ENCODE measurements at places on chromosomes 6 and 20.

DNA sequence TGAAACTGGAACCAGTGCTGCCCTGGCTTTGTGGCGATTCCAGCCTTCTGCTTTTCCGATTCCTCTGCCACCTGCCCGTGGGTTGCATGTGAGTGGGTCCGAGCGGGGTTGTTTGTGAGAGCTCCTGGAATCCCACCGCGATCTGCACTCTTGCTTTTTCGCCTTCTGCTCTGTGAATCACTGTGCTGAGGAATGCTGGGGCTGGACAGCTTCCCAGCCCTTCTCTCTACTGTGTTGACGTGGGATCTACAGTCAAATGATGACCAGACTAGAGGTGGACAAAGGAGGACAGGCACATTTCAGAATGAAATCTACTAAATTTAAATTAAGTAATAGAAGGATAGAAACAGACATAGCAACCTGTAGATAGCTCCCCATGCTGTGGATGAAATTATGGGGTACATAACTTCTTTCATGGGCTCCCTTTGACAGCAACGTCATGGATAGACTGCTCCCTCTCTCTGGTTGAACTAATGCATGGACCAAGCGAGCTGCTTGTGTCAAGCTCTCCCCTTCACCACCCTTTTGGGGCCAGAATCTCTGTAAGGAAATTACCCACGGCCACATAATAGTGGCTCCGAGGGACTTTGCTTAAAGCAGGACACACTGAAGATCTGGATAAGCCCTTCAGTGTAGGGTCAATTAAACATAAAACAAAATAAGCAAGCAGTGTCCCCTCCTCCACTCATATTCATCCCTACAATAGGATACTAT, 2.0 kb downstream of the FNDC1 start:
- no peak for DNase-seq

GRCh38 chr6:148471624-148472159, 129.1 kb downstream of the SASH1 start:
- DNase-seq: no peak

DNA sequence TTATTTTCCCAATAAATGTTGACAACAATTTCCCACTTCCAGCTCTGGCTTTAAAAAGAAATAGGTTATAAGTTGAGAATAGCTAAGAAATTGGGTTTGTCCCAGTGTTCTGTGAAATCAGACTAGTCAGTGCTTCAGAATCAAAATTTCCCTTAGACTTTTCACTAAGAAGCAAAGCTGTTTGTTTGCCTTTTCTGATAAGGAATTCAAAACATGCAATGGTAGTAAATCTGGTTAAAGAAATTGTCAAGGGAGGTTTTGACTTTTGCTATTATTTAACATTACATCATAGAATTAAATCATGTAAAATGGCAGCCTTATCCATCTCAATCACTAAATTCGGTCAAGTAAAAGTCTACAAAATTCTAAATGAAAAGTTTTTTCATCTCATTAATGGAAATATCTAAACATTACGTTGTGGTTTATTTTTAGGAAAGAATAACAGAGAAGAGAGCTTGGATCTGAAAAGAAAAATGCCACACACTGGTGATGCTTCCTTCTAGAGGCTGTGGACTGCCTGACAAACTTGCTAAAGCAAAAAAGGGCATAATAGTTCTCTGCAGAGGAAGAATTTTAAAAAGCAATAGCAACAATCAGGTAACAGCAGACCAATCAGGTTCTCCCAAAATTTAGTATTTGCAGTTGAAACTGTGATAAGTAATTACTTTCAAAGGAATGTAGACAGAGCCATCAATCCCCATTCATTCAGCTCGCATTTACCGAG, 36.4 kb downstream of the PLAGL1 start:
- no peak for DNase-seq

GRCh38 chr20:30937790-30938189, 319.7 kb upstream of the DEFB115 start:
- DNase-seq: no peak

DNA sequence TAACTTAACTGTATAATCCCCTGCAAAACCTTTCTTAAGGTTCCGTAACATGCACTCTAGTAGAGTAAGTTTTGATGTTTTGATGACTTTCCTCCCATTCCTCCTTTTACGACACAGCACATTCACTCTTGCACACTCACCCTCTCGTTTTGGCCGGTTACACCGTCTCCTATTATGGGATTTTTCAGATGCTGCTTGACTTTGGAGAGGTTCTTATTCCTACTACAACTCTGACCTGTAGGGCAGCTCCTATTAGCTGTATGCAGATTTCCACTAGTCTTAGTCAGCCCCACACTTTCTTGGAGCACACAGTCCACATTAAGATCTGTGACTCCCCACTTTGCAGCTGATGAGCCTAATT, 223.7 kb upstream of the SYNCRIP start:
- no peak for DNase-seq

GRCh38 chr20:24573557-24573956, 104.1 kb downstream of the SYNDIG1 start:
- DNase-seq: no peak

DNA sequence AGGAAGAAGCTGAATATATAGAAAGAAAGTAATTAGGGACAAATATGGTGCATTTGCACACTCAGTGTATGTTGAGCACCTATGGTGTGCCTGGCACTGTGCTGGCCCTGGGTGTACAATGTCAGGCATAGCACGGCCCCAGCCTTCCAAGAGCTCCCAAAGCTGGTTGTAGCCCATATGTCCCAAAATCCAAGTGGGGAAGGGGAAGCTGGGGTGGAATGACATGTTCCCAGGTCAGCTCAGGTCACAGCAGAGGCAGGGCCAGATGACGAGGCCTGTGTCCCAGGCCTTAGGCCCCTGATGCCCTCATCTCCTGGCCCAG, 170.0 kb downstream of the VEGFA start:
- DNase-seq: no peak

DNA sequence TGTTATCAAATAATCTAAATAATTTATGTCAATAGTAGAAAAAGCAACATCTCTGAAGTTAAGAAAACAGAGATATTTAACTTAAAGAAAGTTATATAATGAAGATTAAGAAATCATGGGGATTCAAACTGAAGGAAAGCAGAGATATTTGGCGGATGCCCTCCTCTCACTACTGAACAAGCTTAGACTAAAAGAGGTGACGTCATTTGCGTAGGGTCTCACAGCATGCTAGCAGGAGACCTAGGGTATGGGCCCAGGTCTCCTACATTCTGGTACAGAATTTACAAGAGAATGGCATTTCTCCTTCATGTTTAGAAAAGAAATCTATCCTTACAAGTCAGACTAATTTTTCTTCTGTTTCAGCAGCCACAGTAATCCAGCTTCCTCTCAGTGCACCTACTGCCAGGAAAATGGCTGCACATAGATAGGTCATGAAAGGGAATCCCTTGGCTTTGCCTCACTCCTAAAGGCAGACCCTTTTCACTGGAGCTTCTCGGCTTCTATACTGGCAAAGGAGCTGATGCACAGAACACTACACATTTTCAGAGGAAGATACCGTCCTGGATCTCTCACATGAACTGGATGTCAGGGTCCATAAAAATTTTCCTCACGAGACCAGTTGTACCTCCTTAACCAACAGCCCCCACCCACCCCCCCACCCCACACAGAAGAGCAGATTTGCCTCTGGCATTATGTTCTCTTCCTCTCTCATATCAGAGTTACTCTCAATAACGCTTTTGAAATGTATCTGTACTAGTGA, 41.8 kb upstream of the DST start:
- no peak for DNase-seq

DNA sequence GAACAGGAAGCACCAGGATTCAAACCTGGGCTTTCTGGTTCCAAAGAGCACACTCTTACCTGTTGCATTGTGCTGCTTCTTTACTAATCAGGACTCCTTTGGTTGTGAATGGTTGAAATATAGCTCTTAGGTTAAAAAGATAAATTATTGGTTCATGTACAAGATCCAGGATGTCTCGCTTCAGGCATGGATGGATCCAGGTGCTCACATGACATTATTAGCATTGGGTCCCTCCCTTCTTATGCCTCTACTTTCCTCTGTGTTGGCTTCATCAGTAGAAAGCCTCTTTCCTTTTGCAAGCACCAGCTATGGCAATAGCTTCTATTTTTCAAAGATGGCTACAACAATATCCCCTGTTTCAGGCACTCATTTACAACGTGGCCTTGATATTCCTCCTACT, 217.7 kb upstream of the SULF2 start:
- no peak for DNase-seq

DNA sequence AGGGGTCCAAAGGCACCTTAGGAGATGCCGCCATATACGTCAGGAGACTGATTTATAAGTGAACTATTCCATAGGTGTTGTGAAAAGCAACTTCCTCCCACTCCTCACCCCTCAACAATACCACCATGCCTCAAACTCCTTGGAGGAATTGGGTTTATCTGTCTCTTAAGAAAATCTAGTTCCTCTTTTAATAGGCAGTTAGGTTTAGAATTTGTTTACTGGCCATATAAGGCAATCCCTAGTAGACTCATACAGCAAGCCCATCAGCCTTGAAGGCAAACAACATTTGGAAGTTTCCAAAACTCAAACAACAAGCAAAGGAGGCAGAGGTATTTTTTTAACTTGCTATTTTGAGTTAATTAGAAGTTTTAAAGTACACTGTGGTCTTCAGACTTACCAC, 66.1 kb downstream of the PRND start:
- no peak for DNase-seq

DNA sequence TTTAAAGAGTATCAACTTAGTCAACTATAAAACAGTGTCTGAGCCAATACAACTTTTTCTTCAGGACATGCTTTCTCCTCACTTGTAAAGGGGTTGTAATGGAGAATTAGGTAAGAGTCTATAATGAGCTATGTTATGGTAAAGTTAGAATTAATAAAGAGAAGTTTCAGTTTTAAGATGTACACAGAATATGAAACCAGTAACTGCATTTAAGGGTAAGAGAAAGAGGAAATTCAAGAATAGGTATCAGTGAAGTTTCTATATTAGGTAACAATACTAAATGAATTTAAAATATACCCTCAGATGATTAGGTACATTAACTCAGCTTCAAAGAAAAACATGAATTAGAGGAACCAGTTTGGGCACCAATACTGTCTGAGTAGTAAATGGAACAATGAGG, 1444.3 kb upstream of the ADGRB3 start:
- DNase-seq: no peak

DNA sequence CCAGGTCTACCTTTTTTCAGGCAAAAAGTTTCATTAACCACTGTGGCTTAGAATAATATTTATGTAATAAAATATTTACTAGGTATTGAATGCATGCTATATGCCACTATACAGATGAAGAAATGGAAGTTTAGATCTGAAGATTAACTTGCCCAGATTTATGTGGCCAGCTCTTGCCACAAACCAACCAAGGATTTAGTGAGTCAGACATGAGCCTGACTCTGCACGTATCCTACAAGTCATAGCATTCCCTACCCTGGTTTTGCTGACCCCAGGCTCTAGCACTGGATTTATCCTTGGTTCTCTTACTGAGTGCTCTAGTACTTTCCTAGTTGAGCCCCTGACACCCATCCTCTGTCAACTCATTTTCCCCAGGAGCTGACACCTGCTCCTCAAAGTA, 75.4 kb downstream of the ANKEF1 start:
- no peak for DNase-seq

- DNase-seq: no peak
Observed at GRCh38 chr6:13005994-13006393, 289.4 kb downstream of the PHACTR1 start.

DNA sequence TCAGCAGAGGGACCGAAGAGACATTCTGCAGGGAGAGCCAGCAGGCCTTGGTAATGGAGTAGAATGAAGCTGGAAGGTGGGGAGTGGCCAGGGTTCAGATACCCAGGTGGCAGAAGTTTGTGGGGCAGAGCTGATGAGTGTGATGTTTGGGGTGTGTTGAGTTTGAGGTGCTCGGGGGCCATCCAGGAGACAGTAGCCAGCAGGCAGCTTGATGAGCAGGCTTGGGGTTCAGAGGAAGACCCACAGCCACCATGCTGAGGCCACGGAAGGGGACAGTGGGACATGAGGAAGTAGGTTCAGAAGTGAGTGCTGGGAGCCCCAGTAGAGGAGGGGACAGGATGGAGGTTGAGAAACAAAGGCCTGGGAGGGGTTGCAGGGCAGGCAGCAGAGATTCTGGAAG, 11.1 kb upstream of the FOXS1 start:
- DNase-seq: no peak

DNA sequence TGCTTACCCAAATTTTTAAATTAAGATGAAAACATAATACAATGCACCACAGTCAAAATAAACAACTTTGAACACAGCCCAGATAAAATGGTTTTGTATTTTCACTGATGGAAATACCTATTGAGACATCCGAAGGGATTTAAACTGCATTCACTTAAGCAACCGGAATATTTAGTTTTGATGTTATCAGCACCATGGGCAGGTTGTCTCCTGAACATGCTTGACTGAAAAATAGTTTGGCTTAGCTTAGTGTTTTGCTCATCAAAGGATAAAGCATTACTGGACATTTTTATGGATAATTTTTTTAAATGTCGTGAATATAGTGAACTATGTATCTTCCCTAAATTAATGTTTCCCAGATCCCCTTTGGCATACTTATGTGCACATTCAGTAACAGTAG, 177.5 kb downstream of the GJA1 start:
- no peak for DNase-seq

- no peak for DNase-seq
Observed at GRCh38 chr6:161406646-161407045, 132.8 kb upstream of the AGPAT4 start.

GRCh38 chr20:47330933-47331708, 25.4 kb downstream of the ZMYND8 start:
- DNase-seq: no peak

GRCh38 chr6:129596522-129596921, 113.5 kb downstream of the ARHGAP18 start:
- DNase-seq: no peak

DNA sequence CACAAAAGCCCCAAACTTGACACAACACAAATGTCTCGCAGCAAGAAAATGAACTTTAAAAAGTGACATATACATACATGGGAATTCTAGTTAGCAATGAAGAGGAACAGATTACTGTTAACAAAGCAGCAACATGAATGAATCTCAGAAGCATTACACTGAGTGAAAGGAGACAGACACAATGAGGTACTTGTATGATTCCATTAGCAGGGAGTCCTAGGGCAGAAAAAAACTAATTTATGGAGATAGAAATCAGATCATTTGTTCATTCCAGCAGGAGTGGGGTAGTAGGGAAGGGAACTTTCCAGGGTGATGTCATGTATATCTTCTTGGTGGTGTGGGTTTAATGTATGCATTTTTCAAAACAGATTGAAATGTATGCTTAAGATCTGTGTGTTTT, 524.4 kb downstream of the KIF16B start:
- no peak for DNase-seq

GRCh38 chr6:170018422-170018935, 267.1 kb downstream of the ERMARD start:
- DNase-seq: no peak

Measured in stimulated activated CD8-positive, alpha-beta memory T cell treated with anti-CD3 and anti-CD28 coated beads, Interleukin-7, amount 100 ng/mL, for 1 hour (primary cell).